ENCODE measurements at places on chromosomes 3 and 15.

DNA sequence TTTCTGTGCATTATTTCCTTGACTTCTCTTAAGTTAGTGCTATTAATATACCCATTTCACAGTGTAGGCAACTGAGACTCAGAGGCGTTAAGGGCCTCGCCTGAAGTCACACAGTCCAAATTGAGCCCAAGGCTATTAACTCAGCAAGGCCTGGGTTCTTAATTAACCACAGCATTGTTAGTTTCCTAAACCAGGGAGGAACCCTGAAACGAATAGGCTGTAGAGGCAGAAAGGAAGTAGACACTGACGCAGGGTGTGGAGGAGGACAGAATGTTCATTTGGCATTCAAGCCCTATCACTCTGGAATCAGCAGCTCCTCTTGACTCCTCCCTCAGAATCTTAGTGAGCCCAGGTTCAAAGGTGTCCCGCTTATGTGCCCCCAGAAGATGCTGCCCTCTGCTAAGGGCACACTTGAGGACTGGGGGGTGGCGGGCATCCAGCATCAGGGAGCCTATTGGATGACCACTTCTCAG is 13.9 kb downstream of the ARHGEF3 start:
- DNase-seq: no peak

- peak; percentile 18 for DNase-seq
These were observed 42.7 kb downstream of the THBS1 start for GRCh38 chr15:39623529-39623931.

DNA sequence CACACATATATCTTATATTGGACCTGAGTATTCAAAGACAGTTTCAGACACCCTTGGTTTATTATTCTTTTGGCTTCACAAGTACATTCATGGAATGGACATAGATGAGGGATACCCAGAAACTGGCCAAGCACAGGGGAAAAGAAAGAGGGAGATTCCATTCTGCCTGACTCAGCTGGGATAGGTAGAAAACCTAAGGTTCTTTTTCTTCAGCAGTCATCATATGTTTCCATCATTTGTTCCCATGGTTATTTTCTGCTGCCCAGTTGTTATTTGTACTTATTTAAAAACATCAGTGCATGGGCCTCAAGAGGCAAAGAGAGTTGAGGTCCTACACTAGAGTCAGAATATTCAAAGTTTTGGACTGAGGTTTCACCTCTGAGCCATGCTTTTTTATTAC is 91.8 kb downstream of the FILIP1L start:
- DNase-seq: no peak

GRCh38 chr3:159773706-159774105 is 214.9 kb upstream of the IL12A start:
- no peak for DNase-seq

DNA sequence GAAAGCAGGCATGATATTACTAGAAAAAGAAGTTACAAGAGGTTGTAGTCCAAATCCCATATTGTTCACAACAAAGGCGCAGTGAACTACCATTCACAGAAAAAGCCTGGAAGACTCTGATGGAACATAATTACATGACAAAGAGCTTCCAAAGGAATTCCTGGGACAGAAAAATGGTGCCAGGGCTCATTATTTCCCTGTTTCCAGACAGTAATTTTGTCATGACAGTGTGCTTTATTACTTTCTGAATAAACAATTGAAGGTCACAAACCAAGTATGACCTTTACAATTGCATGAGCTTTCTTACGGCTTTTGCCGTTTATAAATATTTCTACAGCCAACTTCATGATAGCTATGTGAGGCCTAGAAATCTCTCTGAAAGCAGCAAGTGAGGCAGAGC is 61.0 kb downstream of the CYFIP1 start:
- DNase-seq: no peak

DNA sequence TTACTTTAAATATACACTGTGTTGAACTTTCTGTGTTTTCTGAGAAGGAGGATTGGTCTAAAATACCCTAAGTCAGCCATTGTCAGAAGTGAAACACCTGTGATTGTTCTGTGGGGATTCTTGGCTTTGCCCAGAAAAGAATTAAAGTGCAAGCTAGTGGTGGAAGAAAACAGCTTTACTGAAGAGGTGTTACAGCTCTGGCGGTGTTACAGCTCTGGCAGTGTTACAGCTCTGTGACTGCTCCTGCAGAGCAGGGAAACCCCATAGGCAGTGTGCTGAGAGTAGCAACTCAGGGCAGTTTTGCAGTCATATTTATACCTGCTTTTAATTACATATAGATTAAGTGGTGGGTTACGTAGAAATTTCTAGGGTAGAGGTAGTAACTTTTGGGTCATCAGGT is 66.6 kb downstream of the C3orf20 start:
- no peak for DNase-seq

- DNase-seq: no peak
These were observed 1.8 kb downstream of the CXCR6 start for GRCh38 chr3:45944830-45945620.

GRCh38 chr3:69273896-69274295 is 112.0 kb downstream of the FRMD4B start:
- DNase-seq: no peak

GRCh38 chr3:115652738-115653137 is 29.4 kb downstream of the GAP43 start:
- DNase-seq: no peak

DNA sequence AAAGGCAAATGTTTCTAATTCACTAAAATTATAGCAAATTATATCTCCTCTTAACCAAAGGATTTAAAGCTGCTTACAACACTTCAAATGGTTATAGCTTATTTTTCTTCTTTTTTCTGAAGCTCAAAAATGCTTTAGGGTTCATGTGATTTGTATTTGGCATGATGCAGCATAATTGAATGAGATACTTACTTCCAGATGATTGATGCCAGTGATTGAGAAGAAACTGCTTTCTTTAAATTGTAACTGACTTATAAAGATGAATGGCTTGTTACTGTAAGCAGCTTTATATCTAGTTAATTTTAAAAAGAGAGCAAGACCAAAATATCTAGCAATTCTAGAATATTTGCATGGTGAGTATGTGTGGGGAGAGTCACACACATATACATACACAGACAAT is 270.7 kb upstream of the THRB start:
- no peak for DNase-seq

GRCh38 chr15:70065006-70065722 is 32.6 kb downstream of the TLE3 start:
- no peak for DNase-seq

GRCh38 chr3:150721285-150722130 is 17.8 kb upstream of the ERICH6 start:
- DNase-seq: peak; percentile 61

DNA sequence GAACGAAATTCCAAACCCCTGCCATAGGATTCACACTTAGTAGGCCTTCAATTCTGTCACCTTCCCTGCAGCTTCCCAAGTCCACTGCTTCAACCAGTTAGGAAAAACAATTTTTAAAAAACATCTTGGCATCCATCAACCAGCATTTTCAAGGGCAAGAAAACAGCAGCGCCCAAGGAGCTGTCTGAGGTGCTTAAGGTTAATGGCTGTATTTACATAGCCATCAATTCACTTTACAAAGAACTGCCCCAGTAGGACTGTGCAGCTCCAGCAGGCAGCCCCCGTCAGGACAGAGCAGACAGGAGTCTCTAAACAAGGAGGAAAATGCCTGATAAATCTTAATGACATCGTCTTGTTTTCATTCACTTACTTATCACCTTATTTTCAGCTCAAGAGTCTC is 13.3 kb downstream of the TAFA4 start:
- DNase-seq: no peak

- no peak for DNase-seq
These were observed at the start of gene NT5DC2 for GRCh38 chr3:52533623-52534280. Gene NT5DC2 (minus strand): TSS chr3:52533857. CDS start chr3:52533737, 120 bp downstream.

- DNase-seq: no peak
These were observed 67.9 kb downstream of the IGSF11 start for GRCh38 chr3:118966700-118967099.

DNA sequence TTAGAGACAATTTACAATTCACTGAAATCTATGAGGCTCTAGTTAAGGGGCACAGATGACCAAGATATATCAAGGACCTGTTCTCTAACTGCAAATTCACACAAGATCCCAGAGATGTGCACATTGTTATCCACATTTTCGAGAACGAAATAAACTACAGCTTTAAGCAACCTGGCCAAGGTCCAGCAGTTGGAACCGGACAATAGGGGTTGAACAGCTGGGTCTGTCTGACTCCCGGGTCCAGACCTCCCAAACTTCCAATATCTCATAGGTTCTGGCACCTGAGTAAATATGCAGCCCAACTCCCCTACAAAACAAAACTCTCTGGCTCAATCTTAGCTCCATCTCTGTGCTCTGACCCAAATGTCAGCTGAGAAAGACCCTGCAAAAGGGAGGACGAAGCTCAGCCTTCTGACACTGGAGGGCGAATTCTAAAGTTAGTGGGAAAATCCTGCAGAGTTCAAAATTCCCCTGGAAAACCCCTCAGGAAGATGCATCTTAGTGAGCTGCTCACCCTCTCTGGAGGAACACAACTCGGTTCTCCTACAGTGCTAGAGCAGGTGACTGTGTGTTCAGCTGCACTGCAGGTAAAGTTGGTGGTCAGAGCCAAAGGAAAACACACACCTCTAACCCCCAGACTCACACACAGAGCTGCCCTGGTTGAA is 14.2 kb upstream of the SPATA12 start:
- no peak for DNase-seq

GRCh38 chr3:182620723-182621434 is 172.4 kb upstream of the ATP11B start:
- no peak for DNase-seq

- DNase-seq: no peak
These were observed 800.6 kb upstream of the CFAP20DC start for GRCh38 chr3:59850417-59850816.

GRCh38 chr3:115588201-115589115 is 34.9 kb upstream of the GAP43 start:
- no peak for DNase-seq

- no peak for DNase-seq
These were observed 588.7 kb upstream of the CBLB start for GRCh38 chr3:106457281-106458180.

GRCh38 chr3:160192310-160193029 is 32.8 kb upstream of the C3orf80 start:
- no peak for DNase-seq

DNA sequence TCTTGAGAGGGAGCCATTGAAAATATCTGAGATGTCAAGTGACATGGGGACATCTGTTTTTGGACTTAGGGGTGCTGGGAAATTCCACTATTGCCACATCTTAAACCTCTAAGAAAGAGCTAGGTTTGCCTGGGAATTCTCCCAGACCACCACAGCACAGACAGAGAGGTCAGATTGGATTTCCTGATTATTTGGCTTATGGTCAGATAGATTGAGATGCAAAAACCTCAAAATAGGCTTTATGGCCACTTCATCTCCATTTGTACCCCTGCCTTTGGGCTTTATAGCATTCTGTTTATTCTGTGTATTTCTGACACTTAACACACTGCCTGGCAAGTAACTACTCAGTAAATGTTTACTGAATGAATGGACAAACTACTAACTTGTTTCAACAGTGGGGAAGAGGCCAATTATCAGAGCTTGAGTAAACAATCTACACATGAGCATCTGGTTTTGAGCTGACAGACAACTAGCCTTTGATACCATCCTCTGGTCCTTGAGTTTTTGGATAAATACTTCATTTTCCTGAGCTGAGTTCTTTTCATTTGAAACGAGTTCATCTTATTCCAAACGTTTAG is 81.8 kb downstream of the TP63 start:
- no peak for DNase-seq

GRCh38 chr15:101637516-101637915 is 14.7 kb downstream of the TM2D3 start:
- no peak for DNase-seq

- no peak for DNase-seq
These were observed 36.6 kb downstream of the ATP6V1A start for GRCh38 chr3:113783463-113783862.

GRCh38 chr3:189838291-189838690 is 207.1 kb downstream of the TP63 start:
- no peak for DNase-seq

- DNase-seq: no peak
These were observed 473.4 kb downstream of the EPHA3 start for GRCh38 chr3:89580859-89581258.

GRCh38 chr3:112448939-112449338 is 50.3 kb downstream of the BTLA start:
- no peak for DNase-seq

DNA sequence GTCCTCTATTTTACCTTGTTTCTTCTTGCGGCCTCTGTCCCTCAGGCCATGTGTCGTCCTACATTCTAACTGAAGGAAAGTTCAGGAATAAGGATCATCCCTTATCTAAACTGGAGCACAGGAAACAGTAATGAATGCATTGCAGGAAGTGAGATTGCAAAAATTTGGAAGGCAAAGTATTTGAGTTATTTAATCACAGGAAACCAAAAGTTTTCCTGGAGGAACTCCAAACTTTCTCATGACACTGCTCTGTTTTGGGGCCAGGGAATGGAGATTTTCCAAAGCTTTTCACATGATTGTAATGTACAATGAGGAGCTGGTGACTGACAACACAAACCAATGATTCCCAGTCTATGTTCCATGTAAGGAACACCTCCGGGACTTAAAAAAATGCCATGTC is 57.8 kb upstream of the PLSCR4 start:
- DNase-seq: no peak

- DNase-seq: no peak
These were observed 3.3 kb downstream of the RYR3 start for GRCh38 chr15:33314069-33314468.

DNA sequence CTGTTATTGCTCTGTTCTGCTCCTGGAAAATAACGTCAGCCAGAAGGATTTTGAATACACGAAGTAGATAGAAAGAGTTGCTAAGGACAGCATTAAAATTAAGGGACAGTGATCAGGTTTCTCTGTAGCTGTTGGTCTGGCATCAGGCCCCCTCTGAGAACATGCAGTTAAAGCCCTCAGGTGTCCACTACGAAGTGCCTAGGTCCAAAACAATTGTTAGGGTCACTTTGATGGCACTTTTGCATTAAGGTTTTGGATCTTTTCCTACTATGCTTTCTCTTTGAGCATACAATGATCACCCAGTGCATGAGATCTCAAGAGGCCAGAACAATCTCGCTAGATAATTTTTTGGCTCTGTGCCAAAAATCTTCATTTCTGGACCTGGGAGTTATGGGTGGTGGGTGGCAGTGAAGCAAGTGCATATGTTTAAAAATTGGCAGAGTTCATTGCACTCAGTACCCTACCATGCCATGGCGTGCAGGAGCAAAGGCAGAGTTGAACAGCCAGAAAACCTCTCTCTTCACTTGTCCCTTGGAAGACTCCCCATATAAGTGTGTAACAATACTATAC is 797.6 kb downstream of the ROBO2 start:
- DNase-seq: no peak

DNA sequence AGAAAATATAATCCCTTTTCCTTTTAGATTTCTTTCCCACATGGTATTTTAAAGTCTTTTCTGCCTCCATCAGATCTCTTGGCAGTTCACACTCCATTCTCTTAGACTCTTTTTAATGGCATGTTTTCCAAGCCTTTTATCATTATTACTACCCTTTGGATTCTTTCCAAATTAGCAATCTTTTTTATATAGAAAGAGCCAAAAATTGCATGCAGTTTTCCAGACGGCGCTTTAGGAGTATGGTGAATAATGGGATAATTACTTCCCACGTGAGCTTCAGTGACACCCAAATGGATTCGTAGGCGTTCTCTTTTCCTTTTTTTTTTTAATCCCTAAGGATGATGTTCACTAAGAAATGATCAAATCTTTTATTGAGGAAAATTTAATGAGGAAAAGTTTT is 354.8 kb upstream of the DNAJC19 start:
- no peak for DNase-seq

Data from thymus (tissue), 14 donors.